ENCODE measurements at places on chromosomes 2 and 18. TPM values are rescaled to one million over a fixed set of nuclear protein-coding genes. Genes with fewer than 3 reads are reported as not detected.

The ARHGAP25 gene
- total RNA-seq, result 0.36 TPM

The LYPD6 gene
- 0.90 TPM for total RNA-seq

The SERPINB2 gene
- 34.4 TPM for total RNA-seq

The EN1 gene
- not detected for total RNA-seq

The ZCCHC2 gene
- total RNA-seq, result 3.6 TPM

The CDK15 gene
- 33.0 TPM for total RNA-seq

The AQP12B gene
- total RNA-seq, result not detected

The PLEK gene
- total RNA-seq, result under 0.01 TPM

The PAIP2B gene
- 0.18 TPM for total RNA-seq

The CENPA gene
- total RNA-seq, result 7.7 TPM

The FMNL2 gene
- 10.9 TPM for total RNA-seq

The PJVK gene
- 0.72 TPM for total RNA-seq

The SLC5A7 gene
- total RNA-seq, result not detected

The PROM2 gene
- not detected for total RNA-seq

The OTX1 gene
- not detected for total RNA-seq

The POTEJ gene
- total RNA-seq, result not detected

The CHRNG gene
- total RNA-seq, result not detected

The GALNT5 gene
- total RNA-seq, result 73.6 TPM

The GCG gene
- not detected for total RNA-seq

The GPR39 gene
- total RNA-seq, result 9.0 TPM

The UGT1A3 gene
- total RNA-seq, result not detected

The NOSTRIN gene
- total RNA-seq, result 0.18 TPM

The GPAT2 gene
- 0.28 TPM for total RNA-seq

Data from IMR-90 (cell line).